CD4-positive, alpha-beta T cell treated with Interleukin-10 for 1 hour (primary cell): ENCODE measurements at places on chromosomes 5 and 9.

- DNase-seq, result peak; percentile 41
Observed at GRCh38 chr9:4666042-4666699, at the start of gene SPATA6L. TSS of gene SPATA6L (minus strand) at chr9:4666480. CDS start at chr9:4666250, 230 bp downstream.

- no peak for DNase-seq
Observed at GRCh38 chr9:136837146-136837855, 5.0 kb upstream of the AJM1 start.

DNA sequence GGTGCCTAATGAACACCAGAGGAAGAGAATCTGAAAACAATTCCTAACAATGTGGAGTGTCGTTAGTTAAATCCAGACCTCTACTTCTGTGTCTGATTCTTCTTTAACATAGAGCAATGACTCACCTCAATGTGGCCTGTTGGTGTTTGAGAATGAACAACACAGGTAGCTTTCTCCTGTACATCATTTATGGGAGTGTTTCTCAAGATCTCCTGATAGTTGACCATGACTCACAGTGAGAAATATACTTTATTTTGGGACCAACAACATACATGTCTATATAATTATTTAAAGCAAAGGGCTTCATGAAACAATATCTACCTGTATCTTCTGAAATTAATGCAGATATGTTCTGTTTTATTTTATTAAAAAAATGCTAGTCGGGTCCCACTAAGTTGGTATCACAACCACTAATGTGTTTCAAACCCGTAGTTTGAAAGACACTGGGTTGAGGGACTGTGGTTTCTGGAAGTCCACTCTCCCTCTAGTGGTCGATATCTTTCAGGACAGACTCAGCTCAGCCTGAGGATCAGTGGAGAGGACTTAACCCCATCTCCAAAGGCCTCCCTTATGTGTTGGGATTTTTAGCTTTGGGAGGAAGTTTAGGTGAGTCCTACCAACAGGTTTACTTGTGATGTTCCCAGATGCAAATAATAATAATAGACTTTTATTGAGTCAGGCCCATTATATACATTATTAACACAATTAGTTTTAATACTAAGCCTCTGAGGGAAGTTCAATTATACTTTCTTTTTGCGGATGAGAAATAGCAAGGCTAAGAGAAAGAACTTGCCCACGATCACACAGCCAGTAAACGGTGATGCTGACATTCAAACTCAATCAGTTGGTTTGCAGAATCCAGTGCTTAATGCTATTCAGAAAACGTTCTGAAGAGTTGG, 70.0 kb upstream of the KLF9 start:
- peak; percentile 64 for DNase-seq

DNA sequence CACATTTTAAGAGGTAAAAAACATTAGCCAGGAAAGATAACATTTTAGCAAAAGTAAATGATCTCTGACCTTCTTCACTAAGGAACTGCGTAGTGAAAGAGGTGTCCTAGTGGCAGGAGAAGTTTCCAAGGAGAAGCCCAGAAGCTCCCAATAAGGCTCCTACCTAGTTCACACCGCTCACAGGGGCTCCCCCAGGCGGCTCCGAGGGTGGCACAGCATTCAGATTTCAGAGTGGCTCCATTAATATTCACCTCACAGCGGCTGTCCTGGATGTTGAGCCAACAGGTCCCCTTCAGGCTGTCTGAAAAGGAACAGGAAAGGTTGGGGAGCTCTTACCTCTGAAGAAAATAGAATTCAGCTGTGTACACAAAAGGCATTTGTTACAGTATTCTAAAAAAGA, 187.3 kb downstream of the FBN2 start:
- no peak for DNase-seq

- DNase-seq, result peak; percentile 84
Observed at GRCh38 chr5:100901821-100902341, 1.2 kb downstream of the ST8SIA4 start.

DNA sequence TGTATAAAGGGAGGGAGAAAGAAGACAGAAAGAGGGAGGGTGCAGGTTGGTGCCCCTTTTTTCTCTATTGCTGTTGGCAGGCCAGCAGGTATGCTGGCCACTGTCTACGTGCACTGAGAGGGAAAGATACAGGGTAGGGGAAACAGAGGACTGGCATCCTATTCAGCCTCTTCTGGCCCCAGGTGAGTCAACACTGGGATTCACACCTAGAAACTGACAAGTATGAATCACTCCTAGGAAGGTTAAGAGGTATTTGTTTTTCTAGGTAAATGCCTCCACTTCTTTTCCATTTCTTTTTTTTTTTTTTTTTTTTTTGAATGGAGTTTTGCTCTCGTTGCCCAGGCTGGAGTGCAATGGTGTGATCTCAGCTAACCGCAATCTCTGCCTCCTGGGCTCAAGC, 2.8 kb upstream of the UBAP1 start:
- DNase-seq, result no peak

- no peak for DNase-seq
Observed at GRCh38 chr5:156378159-156378558, 51.2 kb downstream of the SGCD start.

GRCh38 chr9:75739884-75740611, 150.4 kb upstream of the PCSK5 start:
- no peak for DNase-seq

GRCh38 chr5:1542781-1543180, 19.0 kb upstream of the LPCAT1 start:
- DNase-seq, result no peak

- no peak for DNase-seq
Observed at GRCh38 chr9:65449423-65449822, 164.4 kb upstream of the FOXD4L5 start.

DNA sequence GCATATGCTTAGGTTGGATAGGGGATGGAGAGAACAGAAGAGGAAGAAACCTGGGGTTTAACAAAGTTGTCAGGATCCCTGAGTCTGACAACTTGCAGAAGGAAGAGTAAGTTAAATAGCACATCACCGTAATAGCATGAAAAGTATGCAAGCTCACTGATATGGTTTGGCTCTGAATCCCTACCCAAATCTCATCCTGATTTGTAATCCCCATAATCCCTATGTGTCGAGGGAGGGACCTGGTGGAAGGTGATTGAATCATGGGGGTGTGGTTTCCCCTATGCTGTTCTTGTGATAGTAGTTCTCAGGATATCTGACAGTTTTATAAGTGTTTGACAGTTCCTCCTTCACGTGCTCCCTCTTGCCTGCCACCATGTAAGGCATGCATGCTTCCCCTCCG, 193.3 kb downstream of the PSAT1 start:
- DNase-seq, result no peak

- no peak for DNase-seq
Observed at GRCh38 chr5:144422018-144422727, 251.5 kb downstream of the KCTD16 start.

DNA sequence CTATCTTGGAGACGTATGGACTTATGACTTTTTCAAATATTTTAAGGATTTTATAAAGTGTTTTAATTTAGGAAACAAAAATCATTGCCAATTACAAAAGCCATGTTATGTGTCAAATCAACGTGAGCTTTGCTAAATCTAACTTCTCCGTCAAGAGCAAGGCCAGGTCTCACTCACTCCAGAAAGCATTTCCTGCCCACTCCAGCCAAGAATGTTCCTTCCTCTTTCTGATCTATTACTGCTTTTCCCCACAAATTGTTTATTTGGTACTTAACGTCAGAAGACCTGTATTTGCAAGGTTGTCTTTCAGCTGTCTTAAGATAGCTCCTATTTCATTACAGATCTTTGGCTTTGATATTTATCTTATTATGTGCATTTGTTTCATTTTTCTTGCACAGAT, 193.5 kb upstream of the HAPLN1 start:
- DNase-seq, result no peak

DNA sequence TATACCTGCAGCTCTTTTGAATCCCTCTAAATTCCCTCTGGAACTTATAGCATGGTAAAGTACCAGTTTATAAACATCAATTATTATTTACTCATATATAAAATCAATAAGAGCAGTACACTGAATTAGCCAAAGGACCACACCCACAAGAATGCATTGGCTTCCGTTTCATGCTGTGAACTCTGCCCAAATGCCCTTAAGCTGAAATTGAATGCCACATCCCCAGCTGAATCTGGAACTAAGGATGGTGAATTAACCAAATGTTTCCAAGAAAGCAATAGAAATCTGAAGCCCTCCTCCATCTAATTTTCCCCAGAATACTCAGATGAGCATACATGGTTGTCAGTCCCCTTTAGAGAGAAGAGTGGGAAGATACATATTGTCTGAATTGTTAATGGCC, 436.4 kb upstream of the FTMT start:
- no peak for DNase-seq

GRCh38 chr9:137582286-137582860, 3.6 kb upstream of the DPH7 start:
- peak; percentile 23 for DNase-seq

- DNase-seq, result no peak
Observed at GRCh38 chr5:76333571-76333970, 69.5 kb upstream of the IQGAP2 start.

GRCh38 chr9:38083858-38084555, 15.0 kb upstream of the SHB start:
- DNase-seq, result no peak

DNA sequence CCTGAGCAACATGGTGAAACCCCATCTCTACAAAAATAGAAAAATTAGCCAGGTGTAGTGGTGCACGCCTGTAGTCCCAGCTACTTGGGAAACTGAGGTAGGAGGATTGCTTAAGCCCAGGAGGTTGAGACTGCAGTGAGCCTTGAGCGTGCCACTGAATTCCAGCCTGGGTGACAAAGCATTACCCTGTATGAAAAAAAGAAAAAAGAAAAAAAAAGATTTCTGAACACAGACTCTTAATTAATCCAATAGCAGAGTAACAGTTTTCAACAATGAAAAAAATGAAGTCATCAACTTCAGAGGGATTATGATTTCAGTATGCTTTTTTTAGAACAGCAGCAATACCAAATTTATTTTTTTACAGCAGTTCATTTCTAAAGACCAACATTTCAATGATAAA, 118.8 kb upstream of the TNPO1 start:
- DNase-seq, result no peak

GRCh38 chr9:93684161-93684765, 107.9 kb downstream of the PHF2 start:
- DNase-seq, result no peak

DNA sequence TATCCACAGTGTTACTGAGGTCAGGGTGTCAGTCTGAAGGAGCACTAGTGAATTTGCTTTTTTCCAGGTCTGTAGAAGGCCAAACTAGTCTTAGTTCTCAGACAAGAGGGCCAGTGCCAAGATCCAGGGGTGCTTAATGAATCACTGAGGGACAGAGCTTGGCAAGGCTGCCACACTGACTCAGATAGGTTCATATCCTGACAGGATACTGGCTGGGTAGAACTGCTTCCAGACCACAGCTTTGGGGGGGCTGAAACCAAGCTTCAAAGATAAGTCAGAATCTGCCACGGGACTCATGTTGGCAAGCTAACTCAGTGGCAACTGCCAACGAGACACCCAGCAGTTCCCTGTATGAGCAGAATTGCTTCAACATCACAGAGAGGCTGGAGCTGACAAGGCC, 1125.4 kb downstream of the EFNA5 start:
- DNase-seq, result no peak

DNA sequence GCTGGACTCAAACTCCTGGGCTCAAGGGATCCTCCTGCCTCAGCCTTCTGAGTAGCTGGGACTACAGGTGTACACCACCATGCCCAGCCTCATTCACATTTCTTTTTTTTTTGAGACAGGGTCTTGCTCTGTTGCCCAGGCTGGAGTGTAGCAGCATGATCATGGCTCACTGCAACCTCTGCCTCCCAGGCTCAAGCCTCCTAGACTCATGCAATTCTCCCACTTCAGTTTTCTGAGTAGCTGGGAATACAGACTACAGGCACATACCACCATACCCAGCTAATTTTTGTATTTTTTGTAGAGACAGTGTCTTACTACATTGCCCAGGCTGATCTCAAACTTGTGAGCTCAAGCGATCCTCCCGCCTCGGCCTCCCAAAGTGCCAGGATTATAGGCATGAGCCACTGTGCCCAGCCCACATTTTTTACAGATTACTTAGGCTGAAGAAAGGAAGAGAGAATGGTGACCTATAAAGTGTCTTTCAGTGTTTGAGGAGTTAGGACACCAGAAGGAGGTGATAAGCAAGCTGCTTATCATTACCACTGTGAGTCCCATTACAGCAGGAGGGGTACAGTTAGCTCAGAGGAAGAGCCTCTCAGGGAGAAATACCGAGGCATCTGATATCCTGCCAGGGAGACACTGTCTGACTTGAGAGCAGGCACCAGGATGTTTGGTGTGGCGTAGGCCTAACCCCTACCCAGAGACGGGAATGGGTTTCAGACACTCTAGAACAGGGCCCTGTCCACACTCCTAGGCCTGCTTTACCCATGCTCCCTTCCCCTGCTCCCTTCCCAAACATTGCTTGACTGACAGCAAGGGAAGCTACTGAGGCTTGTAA, 9.7 kb downstream of the FAXDC2 start:
- no peak for DNase-seq

DNA sequence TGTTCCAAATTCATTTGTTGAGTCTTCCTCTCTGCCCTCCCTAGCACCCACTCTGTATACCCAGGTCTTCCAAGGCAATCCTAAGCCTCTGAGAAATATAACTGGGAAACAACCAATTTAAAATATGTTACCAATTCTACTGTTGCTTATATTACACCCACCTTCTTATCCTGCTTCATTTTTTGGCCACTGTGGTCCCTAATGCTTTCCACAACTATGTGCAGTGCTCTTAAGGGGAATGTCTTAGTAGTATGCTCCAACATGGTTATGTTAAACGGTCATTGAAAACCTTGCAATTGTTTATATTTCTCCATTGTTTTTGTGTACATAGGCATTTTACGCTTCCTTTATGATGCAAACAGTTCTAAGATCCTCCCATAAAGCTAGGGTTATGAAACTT, 273.1 kb upstream of the HAPLN1 start:
- no peak for DNase-seq

DNA sequence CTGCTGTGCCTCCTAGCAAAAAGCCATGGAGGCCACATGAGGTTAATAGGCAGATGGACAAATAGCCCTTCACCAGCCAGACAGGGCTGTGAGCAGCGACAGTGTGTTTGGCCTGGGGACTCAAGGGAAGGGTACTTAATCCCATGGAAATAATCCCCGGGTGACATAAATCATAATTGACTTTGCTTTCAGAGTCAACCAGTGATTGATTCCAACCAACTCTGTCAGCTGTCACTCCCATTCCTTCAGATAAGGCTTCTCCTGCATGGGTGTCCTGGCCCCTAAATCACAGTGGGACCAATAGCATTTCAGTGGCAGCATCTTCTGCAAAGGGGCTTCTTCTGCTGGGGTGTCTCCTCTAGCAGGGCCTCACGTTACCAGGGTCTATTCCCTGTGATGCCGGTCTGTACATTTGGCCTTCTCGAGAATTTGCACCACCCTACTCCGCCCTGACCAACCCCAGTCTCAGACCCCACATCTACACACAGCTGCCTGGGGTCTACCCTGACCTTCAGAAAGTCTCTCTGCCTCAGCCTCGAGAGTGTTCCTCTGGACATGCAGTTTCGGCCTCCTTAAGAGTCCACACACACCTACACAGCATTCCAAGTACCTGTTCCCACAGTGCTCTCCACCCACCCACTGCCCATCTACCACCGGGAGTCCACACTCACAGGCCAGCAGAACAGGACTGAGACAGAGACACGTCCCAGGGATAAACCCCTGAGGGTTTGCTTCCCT, 3.7 kb downstream of the CLTB start:
- DNase-seq, result no peak

- no peak for DNase-seq
Observed at GRCh38 chr5:138884094-138884493, 9.0 kb upstream of the LRRTM2 start.

- no peak for DNase-seq
Observed at GRCh38 chr5:170656346-170656745, 127.2 kb upstream of the GABRP start.

- DNase-seq, result no peak
Observed at GRCh38 chr5:178375348-178375747, 142.7 kb upstream of the PHYKPL start.
